Spleen (tissue), 13 donors: ENCODE measurements at places on chromosomes 11 and 22. TPM values are rescaled to one million over a fixed set of nuclear protein-coding genes. Genes with fewer than 3 reads are reported as not detected.

DCHS1 gene
- 32.7 TPM for total RNA-seq

- H3K36me3 ChIP-seq = no peaks in the 10 kb centered on the region
- no peak overlapping the region for H3K27ac ChIP-seq
- H3K4me3 ChIP-seq = no peak overlapping the region
- no peaks in the 10 kb centered on the region for H3K27me3 ChIP-seq
These were observed 8.8 kb downstream of the ARCN1 start for GRCh38 chr11:118581057-118581456.

GRCh38 chr11:34174412-34175041, 69.1 kb downstream of the NAT10 start:
- peaks cover 16% of the 10 kb centered on the region for H3K27me3 ChIP-seq
- H3K4me1 ChIP-seq = no peaks in the 10 kb centered on the region
- no peaks in the 10 kb centered on the region for H3K36me3 ChIP-seq
- H3K27ac ChIP-seq = no peak overlapping the region
- DNase-seq = peak; percentile 95

DNA sequence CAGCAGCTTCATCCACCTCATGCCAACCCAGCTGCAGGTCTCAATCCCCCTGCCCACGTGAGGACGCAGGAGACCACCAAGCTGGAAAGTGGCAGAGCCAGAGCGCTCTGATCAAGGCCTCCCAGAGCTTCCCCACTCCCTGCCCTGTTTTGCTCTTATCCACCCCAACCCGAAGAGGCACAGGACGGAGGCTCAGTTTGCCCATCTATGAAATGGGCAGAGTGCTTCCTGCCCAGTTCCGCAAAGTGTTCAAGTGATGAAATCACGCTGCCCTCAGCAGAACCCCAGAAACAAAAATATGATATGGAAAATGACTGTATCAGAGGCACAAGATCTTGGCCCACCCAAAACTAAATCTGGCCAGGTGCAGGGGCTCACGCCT, 7.9 kb downstream of the LGALS2 start:
- no peak overlapping the region for H3K27ac ChIP-seq
- no peaks in the 10 kb centered on the region for H3K36me3 ChIP-seq
- H3K27me3 ChIP-seq = peaks cover 7% of the 10 kb centered on the region
- no peak for DNase-seq

DNA sequence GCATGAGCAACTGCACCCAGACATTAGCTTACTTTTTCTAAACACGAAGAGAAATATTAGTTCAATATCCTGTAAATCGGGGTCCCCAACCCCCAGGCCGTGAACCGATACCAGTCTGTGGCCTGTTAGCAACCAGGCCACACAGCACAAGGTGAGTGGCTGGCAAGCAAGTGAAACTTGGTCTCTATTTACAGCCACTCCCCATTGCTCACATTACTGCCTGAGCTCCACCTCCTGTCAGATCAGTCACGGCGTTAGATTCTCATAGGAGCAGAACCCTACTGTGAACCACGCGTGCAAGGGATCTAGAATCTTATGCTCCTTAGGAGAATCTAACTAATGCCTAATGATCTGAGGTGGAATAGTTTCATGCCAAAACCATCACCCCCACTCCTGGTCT, 27.8 kb upstream of the DEPDC7 start:
- no peaks in the 10 kb centered on the region for H3K36me3 ChIP-seq
- no peaks in the 10 kb centered on the region for H3K4me1 ChIP-seq

- no peaks in the 10 kb centered on the region for H3K27me3 ChIP-seq
- DNase-seq = no peak
- peaks cover 26% of the 10 kb centered on the region for H3K4me1 ChIP-seq
- no peaks in the 10 kb centered on the region for H3K36me3 ChIP-seq
- no peak overlapping the region for H3K27ac ChIP-seq
- H3K4me3 ChIP-seq = no peak overlapping the region
These were observed 83.1 kb upstream of the NCAM1 start for GRCh38 chr11:112878033-112878601.
